Activated naive CD8-positive, alpha-beta T cell treated with anti-CD3 and anti-CD28 coated beads, Interleukin-2, amount 10 ng/mL, durations not matched to agents 7 days and 5 days (primary cell): ENCODE measurements at places on chromosomes 11 and 22.

DNA sequence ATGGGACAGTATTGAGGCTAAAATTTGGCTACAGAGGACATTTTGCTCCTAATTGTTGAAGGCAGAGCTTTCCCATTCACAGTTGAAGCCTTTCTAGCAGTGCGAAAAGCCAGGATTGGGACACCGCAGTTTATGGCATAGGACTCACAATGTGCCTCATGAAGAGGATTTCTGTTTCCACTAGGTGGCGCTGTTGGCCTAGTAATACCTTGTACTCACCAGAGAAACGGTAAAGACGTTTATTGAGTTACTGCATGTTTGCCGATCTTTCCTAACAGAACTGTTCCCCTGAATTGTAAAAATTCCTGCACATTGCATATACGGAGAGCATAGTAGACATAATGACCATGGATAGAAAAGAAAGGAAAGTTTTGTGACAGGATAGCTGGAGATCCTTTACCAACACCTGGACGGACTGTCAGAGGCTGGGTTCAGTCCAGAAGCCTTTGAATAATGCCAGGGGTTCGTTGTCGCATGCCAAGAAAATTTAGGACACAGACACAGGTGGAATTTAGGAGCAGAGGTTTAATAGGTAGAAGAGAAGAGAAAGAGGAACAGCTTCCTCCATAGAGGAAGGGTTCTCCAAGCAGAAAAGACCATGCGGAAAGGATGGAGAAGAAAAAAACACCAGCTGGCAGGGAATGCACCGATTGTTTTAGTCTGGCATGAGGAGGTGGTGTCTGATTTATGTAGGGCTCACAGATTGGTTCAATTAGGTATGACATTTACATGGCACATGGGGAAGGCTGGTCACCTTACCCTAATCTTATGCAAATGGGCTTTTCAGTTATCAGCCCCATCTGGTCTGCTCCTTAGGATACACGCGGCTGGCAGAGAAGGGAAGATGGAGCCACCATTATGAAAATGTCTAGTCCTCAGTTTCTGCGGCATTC lies 10.8 kb upstream of the OR51D1 start:
- DNase-seq, result no peak

GRCh38 chr11:79438631-79439409 lies 2.0 kb downstream of the TENM4 start:
- DNase-seq, result peak; percentile 28

DNA sequence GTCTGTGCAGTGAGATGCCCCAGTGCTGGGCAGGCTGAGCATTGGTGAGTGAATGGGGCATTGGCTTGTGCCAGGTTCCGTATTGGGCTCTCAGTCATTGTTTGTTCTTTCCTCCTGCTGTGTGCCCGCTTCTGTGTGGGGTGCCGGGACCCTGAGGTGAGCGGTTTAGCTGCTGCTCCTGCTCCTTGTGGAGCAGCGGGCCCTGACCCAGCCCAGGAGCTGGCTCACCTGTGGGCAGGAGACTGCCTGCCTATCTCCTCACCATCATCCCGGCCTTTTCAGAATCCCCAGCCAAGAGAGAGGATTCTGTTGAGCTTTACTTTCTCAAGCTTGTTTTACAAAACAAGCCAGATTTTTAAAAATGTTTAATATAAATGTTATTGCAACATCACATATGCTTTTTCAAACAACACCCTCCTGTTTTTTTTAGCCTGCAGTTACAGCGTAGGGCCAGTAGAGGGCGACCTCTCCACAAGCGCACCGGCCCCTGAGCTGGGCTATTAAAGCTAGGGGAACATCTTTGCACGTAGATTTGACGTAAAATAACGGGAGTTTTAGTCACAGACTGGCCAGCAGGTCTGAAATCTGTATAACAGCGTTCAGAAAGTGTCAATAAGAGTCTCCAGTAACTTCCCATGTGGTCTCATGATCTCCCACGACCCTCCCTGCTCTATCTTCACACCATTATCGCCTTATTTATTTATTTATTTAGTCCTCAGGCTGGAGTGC lies 25.1 kb upstream of the RELT start:
- DNase-seq, result peak; percentile 59

GRCh38 chr11:118497831-118498230 lies 29.4 kb upstream of the TTC36 start:
- no peak for DNase-seq

- DNase-seq, result no peak
These were observed 102.7 kb downstream of the NECTIN1 start for GRCh38 chr11:119626197-119626841.
